ENCODE measurements at places on chromosomes 13 and 19. TPM values are rescaled to one million over a fixed set of nuclear protein-coding genes. Genes with fewer than 3 reads are reported as not detected.

DNA sequence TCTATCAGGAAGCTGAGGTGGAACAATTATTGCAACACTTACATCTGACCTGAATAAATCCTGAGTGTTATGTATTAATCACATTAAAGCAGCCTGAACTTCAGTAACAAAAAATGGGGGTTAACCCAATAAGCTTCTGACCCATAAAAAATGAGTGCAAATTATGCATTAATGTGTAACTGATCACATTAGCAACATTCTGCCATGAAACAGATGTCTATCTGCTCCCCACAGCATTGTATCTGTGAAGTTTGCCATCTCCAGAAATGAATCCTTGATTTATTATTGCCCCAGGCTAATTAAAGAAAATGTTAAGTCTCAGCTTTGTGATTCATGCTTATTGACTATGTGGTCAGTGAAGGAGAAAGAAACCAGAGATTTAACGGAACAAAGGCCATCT lies 304.9 kb downstream of the PCDH20 start:
- no peaks in the 10 kb centered on the region for H3K27me3 ChIP-seq
- no peaks in the 10 kb centered on the region for H3K36me3 ChIP-seq
- H3K4me1 ChIP-seq, result no peaks in the 10 kb centered on the region
- H3K4me3 ChIP-seq, result no peak overlapping the region

GRCh38 chr13:30078059-30078458 lies 227.6 kb upstream of the UBL3 start:
- no peak for DNase-seq
- H3K27ac ChIP-seq, result no peak overlapping the region
- no peak overlapping the region for H3K4me3 ChIP-seq
- no peaks in the 10 kb centered on the region for H3K4me1 ChIP-seq

GRCh38 chr13:29111446-29111845 lies 291.3 kb downstream of the MTUS2 start:
- no peak overlapping the region for H3K4me3 ChIP-seq
- peaks cover 9% of the 10 kb centered on the region for H3K4me1 ChIP-seq
- no peaks in the 10 kb centered on the region for H3K36me3 ChIP-seq
- H3K27me3 ChIP-seq, result no peaks in the 10 kb centered on the region
- no peak for DNase-seq

DNA sequence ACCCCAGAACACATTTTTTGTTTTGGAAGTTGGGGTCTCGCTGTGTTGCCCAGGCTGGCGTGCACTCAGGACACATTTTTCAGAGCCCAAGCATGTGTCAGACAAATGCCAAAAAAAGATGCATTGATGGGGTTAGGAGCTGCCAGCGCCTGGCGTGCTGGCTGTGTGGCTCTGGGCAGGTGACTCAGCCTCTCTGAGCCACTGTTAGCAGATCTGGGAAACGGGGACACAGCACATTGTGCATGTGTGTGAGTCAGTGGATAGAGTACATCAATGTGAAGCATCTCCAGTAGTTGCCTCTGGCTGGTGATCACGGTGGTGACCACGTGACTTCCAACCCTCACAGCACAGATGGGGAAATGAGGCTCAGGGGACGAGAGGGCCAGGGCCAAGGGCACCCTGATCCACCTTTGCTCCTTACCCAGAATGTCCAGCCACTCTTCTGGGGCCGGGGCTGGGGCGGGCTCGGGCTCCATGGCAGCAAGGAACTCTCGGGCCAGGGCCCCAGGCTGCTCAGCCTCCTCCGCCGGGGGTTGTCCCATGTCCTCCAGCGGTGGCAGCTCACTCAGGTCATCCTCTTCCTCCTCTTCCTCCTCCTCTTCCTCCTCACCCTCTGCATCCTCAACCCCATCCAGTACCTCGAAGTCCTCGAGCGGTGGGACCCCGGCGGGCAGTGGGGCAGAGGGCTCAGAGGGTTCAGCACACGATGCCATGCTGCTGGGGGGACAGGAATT lies 1.9 kb downstream of the FKBP8 start:
- no peaks in the 10 kb centered on the region for H3K27me3 ChIP-seq
- H3K4me3 ChIP-seq, result no peak overlapping the region
- no peak for DNase-seq
- H3K4me1 ChIP-seq, result no peaks in the 10 kb centered on the region

DNA sequence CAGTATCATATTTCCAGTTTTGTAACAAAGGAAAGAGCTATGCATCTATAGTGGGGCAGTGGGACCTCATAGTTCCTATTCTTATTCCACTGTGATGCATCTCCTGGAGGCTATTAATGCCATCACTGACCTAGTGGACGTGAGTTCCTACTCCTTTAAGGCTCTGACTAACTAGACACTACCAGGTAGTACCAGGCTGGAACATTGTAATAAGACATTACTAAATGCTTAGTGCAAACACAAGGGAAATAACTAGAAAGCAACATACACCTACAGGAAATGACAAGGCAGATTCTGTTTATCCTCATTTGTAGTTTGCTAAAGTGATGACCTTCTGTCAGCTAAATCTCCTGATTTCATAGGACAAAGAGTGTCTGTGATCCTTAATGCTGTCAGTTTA lies 192.5 kb downstream of the POSTN start:
- no peak overlapping the region for H3K27ac ChIP-seq
- no peak overlapping the region for H3K4me3 ChIP-seq
- no peaks in the 10 kb centered on the region for H3K27me3 ChIP-seq
- H3K4me1 ChIP-seq, result peaks cover 5% of the 10 kb centered on the region
- DNase-seq, result no peak

- DNase-seq, result peak; percentile 51
- no peak overlapping the region for H3K27ac ChIP-seq
- no peaks in the 10 kb centered on the region for H3K36me3 ChIP-seq
- H3K4me1 ChIP-seq, result no peaks in the 10 kb centered on the region
These were observed 735 bp upstream of the FLT1 start for GRCh38 chr13:28495538-28496187.

- H3K4me3 ChIP-seq, result no peak overlapping the region
- no peaks in the 10 kb centered on the region for H3K4me1 ChIP-seq
- H3K27ac ChIP-seq, result no peak overlapping the region
- no peaks in the 10 kb centered on the region for H3K27me3 ChIP-seq
These were observed 214.4 kb downstream of the SPRY2 start for GRCh38 chr13:80126389-80127068.

- H3K4me3 ChIP-seq, result no peak overlapping the region
- H3K27ac ChIP-seq, result no peak overlapping the region
- H3K27me3 ChIP-seq, result no peaks in the 10 kb centered on the region
- no peaks in the 10 kb centered on the region for H3K4me1 ChIP-seq
- no peak for DNase-seq
These were observed 171.5 kb upstream of the SLITRK6 start for GRCh38 chr13:85970727-85971126.

GRCh38 chr13:75704194-75704926 lies 68.2 kb downstream of the LMO7 start:
- H3K4me1 ChIP-seq, result peaks cover 2% of the 10 kb centered on the region
- no peaks in the 10 kb centered on the region for H3K27me3 ChIP-seq
- no peaks in the 10 kb centered on the region for H3K36me3 ChIP-seq
- H3K4me3 ChIP-seq, result no peak overlapping the region
- H3K27ac ChIP-seq, result no peak overlapping the region

DNA sequence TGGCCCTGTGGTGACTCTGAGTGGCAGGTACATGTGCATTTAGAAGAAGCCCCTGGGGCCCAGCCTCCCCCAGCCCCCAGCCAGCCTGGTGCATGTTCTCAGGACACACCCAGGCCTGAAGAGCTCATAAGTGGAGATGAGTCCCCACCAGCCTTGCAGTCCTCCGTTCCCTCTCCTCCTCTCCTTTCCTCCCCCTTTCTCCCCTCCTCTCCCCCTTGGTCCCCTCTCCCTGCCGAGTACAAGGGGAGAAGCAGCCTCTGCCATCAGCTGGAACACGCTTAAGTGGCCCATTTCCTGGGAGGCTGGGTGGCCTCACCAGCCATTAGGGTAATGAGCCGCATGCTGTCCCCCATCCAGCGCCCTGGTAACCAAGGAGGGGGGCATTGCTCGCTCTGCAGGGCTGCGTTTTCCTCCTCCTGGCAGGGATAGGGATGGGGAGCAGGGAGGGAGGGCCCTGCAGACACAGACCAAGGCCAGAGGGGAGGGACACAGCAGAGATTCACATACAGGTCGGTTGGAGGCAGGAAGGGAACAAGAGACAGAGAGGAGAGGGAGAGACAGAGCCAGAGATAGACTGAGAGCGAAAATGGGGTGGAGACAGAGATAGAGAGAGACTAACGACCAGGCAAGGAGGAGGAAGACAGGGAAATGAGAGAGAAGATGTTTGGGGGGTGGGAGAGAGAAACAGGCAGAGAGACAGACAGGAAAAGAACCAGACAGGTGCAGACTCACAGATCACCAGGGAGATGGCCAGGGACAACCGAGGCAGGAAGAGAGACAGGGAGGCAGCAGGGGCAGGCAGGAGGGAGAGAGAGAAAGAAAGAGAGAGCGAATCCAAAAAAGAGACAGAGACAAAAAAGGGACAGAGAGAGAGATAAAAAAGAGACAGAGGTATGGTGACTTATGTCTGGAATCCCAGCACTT lies 19.3 kb upstream of the DPP9 start:
- no peaks in the 10 kb centered on the region for H3K4me1 ChIP-seq
- no peak overlapping the region for H3K4me3 ChIP-seq
- no peak overlapping the region for H3K27ac ChIP-seq
- no peaks in the 10 kb centered on the region for H3K27me3 ChIP-seq
- H3K36me3 ChIP-seq, result no peaks in the 10 kb centered on the region

GRCh38 chr13:45219938-45220375 lies 19.1 kb upstream of the KCTD4 start:
- no peak overlapping the region for H3K4me3 ChIP-seq
- H3K4me1 ChIP-seq, result peaks cover 2% of the 10 kb centered on the region
- DNase-seq, result no peak
- no peak overlapping the region for H3K27ac ChIP-seq
- no peaks in the 10 kb centered on the region for H3K36me3 ChIP-seq

ZNF560 gene
- total RNA-seq, result not detected

FGF21 gene
- total RNA-seq, result not detected

ZNF486 gene
- total RNA-seq, result 7.4 TPM

OR10H1 gene
- total RNA-seq, result 0.10 TPM

IGSF23 gene
- total RNA-seq, result not detected

MTUS2 gene
- 5.1 TPM for total RNA-seq

Data from aorta (tissue), 5 donors.